Left renal cortex interstitium (tissue), 4 donors: ENCODE measurements at places on chromosomes 2 and 18.
A peak's percentile ranks its signal among the peaks of the same experiment; 100 is the strongest.

DNA sequence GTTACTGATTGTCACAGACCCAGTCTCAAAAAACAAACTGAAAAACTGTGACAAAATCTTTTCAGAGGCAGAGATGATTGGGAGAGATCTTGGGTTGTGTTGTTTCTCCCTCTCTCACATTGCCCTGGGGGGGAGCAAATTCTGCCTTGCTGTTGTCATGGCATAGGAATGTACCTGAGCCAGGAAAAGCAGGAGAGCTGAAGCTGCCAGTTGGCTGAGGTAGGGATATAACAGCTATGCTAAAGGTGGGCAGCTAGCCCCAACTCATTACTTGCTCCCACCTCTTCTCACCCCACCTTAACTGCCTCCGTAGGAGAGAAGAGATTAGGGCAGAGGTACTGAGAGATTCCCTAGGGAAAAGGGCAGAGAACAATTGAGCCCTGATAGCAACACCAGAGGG lies 299.3 kb downstream of the OSR1 start:
- no peak for DNase-seq

GRCh38 chr18:50665519-50665918 lies 105.6 kb downstream of the MAPK4 start:
- DNase-seq: no peak

- DNase-seq: no peak
Measured at GRCh38 chr2:175181877-175182308, 383 bp upstream of the ATP5MC3 start.

DNA sequence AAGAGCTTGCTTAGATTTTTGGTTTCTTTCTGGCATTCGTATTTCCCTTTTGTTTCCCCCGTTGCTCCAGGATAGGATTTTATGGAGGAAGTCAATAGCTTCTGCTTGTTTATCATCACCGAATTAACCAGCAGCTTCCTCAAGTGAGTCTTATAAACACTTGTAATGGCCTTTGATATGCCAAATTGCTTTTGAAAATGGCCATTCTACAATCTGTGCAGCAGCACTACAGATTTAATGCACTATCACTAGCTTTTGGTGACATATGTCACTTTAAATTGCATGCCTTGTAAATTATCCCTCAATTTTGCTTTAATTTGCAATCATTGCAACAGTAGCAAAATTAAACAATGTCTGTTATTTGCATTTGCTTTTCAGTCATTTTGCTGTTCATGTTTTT lies 774.7 kb downstream of the METTL4 start:
- no peak for DNase-seq

DNA sequence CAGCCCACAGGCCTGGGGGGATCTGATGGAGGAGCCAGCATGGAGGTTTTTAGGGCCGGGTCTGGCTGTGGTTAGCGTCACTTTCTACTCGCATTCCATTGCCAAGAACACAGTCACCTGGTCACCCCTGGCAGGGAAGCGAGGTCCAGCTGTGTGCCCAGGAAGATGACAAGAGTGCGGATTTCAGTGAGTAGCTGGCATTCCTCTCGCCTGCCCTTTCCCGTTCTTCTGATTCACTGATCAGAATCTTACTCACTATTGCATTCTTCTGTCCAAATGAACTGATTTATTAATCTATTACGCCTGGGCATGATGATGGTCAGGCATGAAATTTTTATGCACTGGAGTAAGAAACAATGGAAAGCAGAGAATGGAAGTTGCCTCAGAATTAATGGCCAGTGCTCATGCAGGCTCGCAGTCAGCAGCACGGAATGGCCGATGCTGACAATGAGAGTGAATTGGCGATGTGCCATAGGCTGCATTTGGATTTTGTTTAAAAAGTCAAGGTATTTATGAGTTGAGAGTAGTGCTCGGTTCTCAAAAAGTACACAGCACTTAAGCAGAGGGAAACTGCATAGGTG lies 76.4 kb upstream of the MGAT5 start:
- no peak for DNase-seq

DNA sequence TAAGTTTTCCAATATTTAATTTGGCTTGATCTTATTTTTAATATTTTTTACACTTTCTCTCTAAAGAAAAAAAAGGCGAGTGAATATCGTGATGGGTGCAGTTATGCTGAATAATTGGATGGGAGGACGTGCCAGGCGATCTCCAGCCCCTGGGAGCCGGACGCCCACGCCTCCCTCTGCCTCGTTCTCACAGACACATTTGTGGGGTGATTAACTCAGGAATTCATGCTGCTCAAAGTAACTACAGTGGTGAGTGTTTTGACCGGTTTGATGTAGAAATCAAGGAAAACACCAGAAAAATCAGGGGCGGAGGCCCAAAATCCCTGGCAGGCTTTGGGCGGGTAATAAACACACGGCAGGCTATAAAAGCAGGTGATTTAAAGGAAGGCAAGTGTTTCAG lies 736.8 kb upstream of the SALL3 start:
- no peak for DNase-seq

DNA sequence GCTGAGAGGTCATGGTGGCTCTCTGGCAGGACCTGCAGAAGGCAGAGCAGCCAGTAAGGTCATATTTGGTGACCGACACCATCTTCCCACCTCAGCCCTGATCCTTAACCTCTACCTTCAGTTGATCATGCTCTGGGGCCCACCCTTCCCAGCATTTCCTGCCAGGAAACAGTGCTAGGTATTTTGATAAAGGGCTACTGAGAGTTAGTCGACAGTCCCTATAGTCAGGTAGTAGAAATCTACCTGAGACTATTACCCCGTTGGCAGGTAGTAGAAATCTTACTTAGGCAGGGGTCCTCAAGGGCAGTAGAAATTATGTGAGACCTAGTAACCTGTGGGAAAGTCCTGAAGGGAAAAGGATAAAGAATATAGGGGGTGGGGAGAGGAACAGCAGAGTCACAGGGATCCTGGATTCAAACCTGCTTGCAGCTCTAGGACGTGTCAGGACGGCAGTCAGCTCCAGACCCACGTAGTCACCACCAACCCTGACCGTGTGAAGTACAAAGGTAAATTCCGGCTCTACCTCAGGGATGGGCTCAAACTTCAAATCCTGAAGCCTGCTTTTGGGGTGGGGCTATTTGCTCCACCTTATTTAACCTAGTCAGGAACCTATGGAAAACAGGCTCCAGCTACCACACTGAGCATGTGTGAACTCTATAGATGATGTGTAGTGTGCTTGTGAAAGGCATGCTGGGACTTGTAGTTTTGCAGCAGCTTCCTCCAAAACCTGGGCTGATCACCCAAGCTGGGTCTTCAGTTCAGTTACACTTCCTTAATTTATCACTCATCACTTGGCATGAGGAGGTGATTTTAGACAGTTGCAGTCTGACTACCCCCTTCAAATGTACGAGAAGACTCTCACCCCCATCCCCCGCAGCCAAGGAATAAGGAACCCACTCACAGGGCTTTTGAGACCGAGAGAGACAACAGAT lies at the start of gene DQX1:
Gene DQX1, minus strand, starts transcription at position 515 of the 932 bp plus-strand sequence. Its CDS starts 502 bp downstream, at position 13.
- DNase-seq: no peak

GRCh38 chr2:188042412-188042811 lies 249.3 kb upstream of the GULP1 start:
- DNase-seq: no peak

GRCh38 chr2:63522950-63523349 lies 65.3 kb downstream of the WDPCP start:
- DNase-seq: no peak

GRCh38 chr2:127735044-127735443 lies 33.7 kb downstream of the SFT2D3 start:
- DNase-seq: no peak

- DNase-seq: no peak
Measured at GRCh38 chr18:49685231-49685942, 123.5 kb downstream of the LIPG start.

- DNase-seq: no peak
Measured at GRCh38 chr2:42450136-42450535, 43.6 kb downstream of the KCNG3 start.

DNA sequence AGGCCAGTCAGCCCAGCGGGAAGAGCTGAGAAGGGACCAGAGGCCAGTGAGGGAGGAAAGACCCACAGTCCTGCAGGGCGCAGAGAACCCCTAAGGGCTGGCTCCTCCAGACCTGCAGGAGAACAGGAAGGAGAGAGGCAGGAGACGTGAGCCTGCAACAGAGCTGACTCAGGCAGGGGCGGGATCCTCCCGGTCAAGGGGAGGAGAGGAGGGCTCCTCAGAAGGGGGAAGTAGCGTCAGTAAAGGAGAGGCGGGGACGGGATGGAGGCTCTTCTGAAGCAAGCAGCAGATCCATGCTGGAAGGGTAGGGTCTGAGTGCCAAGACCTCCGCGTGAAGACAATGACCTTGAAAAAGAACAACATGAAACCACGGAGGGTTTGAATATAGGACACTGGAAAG lies 50.8 kb downstream of the TRABD2A start:
- DNase-seq: no peak

DNA sequence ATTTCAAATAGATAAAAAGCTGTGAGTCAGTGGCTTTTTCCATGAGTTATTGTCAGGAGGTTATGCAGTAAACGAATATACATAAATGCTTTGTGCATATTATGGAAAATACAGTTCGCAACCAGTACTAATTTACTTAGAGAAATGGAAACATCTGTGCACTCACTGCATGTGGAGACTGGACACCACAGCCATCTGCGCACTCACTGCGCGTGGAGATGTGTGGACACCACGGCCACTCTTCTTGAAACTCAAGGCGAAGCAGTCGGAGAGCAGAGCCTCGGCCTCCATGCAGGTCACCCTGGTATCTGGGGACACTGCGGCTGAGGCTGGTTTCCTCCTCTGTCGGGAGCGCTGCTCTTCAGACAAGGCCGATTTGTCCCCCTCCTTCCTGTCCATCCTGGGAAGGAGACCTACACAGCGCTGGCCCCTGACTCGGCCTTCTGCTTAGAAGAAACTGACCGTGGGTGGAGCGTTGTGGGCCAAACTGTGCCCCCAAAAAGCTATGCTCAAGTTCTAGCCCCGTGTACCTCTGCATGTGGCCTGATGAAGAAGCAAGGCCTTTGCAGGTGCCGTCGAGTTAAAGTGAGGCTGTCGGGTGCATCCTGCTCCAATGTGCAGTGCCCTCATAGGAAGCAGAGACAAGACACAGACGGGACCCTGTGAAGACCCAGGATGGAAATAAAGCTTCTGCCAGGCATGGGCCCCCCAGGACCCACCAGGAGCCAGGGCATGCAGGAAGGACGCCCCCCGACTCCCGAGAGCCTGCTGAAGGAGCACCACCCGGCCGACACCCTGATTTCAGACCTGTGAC lies 88.0 kb downstream of the TPO start:
- no peak for DNase-seq

- peak; percentile 68 for DNase-seq
Measured at GRCh38 chr2:132547090-132547687, 122.8 kb downstream of the LYPD1 start.

GRCh38 chr2:111662039-111662770 lies 221.8 kb downstream of the ANAPC1 start:
- DNase-seq: no peak

DNA sequence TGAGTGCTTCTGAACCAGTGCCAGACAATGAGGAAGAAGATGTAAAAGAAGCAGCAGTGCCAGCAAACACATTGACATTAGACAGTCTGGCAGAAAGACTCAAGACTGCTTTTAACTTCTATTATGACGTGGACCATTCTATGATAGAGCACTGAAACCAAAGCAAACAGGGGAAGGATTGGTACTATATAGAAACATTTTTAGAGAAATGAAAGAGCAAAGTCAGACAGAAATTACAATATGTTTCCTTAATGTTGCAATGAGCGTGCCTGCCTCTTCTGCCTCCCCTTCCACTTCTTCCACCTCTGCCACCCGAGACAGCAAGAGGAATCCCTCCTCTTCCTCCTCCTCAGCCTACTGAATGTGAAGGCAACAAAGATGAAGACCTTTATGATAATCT lies 39.7 kb downstream of the DHX57 start:
- no peak for DNase-seq

GRCh38 chr18:13247506-13247905 lies 28.9 kb downstream of the LDLRAD4 start:
- DNase-seq: no peak

DNA sequence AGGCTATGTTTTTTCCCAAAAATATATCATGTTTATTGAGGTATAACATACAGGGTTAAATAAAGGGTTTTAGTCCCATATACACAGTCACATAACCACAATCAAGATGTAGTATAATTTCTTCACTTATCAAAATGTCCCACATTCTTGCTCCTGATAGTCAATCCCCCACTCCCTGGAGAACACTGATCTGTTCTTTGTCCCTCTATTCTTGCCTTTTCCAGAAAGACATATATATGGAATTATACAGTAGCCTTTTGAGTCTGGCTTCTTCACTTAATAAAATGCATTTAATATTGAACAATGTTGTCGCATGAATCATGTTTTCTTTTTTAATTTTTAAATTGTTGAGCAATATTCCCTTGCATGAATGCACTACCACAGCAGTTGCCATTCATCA lies 1059.7 kb downstream of the TSN start:
- DNase-seq: no peak

DNA sequence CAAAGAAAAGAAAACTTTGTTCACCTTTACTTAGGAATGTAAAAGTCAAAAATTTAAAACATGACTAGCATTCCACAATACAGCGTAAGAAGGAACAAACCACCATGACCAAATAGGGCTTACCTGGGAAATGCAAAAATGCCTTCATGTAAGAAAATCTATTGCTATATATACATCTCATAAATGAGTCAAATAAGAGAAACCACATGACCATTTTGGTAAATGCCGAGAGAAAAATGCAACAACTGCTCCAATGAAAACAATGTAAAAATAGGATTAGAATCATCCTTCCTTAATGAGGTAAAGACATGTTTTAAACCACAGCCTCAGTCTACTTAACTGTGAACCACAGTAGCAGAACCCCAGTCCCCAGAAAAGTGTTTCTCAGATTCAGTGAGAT lies 49.4 kb downstream of the TGOLN2 start:
- no peak for DNase-seq

DNA sequence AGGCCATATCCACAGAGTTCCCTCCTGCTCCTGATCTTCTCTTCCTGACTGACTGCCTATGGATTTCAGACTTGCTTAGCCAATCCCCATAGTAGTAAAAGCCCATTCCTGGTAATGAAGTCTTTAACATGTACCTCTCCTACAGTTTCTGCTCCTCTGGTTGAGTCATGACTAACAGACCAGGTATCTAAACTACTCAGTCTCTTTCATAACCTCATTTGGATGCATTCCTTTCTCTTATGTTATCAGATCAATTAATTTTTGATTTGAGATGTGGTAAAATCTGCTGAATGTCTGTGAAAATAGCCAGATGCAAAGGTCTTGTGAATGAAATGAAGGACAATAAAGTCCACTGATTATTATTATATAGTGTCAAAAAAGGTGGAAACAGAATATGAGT lies 198.0 kb downstream of the NBAS start:
- DNase-seq: no peak

GRCh38 chr2:126655500-126656430 lies at the start of gene GYPC:
Gene GYPC (plus strand): TSS chr2:126656158. CDS start chr2:126656264, 106 bp downstream.
- DNase-seq: peak; percentile 55

GRCh38 chr2:128424406-128425171 lies 105.9 kb upstream of the HS6ST1 start:
- no peak for DNase-seq
